CD4-positive, alpha-beta T cell treated with Interleukin-17A for 4 hours (primary cell): ENCODE measurements at places on chromosomes 7 and 10.

- no peak for DNase-seq
These were observed 3.3 kb downstream of the RADIL start for GRCh38 chr7:4880218-4880617.

DNA sequence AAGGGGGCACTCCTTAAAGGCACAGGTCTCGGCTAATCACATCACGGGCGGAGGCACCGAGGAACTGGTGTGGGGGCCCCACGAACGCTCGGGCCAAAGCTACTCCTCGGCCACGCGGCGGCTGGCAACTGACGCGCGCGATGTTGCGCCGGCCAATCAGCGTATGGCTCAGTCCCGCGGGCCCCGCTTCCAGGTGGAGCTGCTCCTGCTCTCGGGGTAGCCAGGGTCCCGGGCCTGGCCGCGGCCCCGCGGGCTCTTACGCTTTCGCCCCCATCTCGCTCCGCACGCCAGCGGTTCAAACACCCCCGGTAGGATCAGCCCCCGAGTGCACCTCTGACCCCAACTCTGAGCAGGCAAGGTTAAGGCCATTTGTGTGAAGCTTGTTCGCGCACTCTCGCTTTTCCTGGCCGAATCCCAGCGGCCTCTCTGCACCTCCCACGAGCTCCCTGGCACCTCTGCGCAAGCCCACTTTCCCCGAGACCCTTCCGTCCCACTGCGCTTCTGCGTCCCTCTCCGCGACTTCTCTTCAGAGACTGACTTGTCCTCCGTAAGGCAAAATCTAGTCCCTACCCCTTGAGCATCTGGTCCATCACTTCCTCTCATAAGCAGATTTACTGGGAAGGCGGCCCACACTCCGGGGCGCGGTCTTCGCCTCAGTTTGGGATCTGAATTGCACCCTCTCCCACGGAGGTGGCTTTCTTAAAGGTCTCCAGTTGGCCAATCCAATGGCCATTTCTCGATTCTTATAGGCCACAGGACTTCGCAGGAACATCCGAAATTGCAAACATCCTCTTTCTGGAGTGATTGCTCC, 200.9 kb upstream of the TBX20 start:
- no peak for DNase-seq

DNA sequence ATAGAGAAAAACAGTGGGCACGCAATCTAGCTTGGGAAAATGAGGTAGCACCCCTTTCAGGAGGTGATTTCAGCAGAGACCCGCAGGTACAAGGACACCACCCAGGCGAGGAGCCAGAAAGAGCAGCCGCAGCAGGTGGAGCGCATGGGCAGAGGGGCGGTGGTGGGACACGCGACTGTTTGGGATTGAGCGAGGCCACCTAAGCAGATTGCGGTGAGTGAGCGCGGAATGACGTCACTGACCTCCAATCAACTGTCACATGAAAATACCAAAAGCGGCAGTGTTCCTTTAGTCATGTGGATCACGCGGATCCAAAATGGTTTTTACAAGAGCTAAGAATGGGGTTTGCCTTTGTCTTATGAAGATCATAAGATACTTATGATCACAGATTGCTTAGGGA, 40.2 kb upstream of the SLC26A3 start:
- no peak for DNase-seq

DNA sequence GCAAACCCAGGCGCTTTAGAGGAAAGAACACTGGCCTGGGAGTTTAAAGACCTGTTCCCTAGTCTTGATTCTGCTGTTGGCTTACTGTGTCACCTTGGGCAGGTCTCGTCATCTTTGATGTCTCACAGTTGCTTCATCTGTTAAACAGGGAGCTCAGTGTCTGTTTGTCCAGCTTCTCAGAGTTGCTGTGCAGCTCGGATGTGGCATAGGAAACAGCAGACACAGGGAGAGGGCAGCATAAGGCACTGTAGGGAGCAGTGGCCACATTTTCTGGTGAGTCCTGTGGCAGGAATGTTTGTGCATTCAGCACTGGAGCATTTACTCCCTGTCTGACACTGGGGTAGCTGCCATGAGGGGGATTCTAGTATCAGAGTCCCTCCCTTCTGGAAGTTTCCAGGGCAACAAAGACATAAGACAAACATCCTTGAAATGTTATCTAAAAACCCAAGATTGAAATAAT, 2.0 kb downstream of the REPIN1 start:
- DNase-seq, result no peak

- DNase-seq, result no peak
These were observed 310.1 kb downstream of the PTPRN2 start for GRCh38 chr7:158277219-158278141.

GRCh38 chr7:153470004-153470671, 582.1 kb upstream of the DPP6 start:
- DNase-seq, result no peak

DNA sequence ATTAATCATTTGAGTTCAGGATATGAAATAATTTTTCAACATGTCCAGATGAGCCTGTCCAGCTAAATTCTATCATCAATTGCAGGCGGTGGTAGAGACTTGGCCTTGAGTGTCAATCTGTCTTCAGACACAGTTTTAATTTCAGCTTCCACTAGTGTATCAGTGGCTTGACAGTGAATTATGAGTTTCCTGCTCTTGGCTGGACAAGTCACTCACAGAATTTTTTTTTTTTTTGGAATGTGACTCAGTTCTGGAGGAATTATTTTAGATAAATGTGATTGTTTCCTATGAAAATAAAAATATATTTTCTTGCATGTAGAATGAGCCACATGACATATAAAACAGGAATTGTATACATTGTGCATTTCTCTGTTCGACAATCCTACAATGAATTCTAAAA, 319.9 kb upstream of the AKR1E2 start:
- DNase-seq, result no peak

GRCh38 chr7:78543976-78544375, 745.4 kb downstream of the PHTF2 start:
- no peak for DNase-seq

- DNase-seq, result no peak
These were observed 18.4 kb upstream of the CALN1 start for GRCh38 chr7:72430531-72430930.

GRCh38 chr10:59831658-59832503, 74.5 kb downstream of the CCDC6 start:
- DNase-seq, result no peak

DNA sequence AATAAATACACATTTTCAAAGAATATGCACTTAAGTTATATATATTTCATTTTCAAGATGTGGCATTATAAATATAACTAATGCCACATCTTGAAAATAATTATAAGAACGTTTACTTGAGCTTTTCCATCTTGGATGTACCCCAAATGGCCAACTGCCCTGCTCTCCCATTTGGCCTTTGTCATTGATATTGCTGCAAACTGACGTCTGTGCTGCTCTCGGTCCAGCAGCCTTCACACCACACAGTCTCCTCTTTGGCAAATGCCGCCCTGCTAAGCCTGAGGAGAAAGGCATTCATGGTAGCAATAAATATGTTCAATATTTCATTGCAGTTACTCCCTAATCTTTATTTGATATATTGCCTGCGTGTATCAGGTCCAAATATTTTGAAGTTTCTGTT, 384.6 kb upstream of the ADARB2 start:
- DNase-seq, result no peak

DNA sequence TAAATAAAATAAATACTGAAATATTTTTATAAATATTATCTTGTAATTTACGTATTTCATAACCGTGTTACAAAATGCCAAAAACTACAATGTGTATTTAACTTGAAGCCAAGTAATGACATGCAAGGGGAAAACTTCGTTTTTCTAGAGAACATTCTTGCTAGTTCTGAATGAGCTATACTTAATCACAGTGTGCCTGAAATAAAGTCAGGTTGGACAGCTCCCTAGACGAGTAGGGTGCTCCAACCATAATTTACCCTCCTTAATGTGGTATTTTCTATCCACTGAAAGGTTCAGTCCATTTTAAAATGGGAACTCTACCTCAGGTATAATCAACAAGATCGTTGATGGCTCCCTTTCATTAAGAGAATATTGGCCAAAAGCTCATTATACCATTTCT, 194.5 kb upstream of the AHR start:
- no peak for DNase-seq

GRCh38 chr10:63558132-63558784, 37.1 kb downstream of the REEP3 start:
- DNase-seq, result no peak

DNA sequence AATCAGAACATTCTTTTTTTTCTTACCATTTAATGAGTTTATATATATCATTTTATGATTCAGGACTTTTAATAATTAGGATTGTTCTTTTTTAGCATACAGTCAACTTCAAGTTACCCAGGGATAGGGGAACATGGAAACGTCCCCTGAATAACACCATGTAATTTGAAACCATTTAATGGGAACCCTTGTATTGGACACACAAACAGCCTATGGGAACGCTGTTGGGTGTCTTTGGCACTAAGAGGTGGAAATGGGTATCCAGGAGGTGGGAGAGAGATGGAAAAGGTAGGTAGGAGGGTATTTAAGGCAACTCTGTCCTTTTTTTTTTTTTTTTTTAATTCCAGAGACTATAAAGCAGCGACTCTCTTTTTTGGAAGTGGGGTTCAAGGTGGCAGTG, 2.6 kb downstream of the LUC7L2 start:
- DNase-seq, result no peak

DNA sequence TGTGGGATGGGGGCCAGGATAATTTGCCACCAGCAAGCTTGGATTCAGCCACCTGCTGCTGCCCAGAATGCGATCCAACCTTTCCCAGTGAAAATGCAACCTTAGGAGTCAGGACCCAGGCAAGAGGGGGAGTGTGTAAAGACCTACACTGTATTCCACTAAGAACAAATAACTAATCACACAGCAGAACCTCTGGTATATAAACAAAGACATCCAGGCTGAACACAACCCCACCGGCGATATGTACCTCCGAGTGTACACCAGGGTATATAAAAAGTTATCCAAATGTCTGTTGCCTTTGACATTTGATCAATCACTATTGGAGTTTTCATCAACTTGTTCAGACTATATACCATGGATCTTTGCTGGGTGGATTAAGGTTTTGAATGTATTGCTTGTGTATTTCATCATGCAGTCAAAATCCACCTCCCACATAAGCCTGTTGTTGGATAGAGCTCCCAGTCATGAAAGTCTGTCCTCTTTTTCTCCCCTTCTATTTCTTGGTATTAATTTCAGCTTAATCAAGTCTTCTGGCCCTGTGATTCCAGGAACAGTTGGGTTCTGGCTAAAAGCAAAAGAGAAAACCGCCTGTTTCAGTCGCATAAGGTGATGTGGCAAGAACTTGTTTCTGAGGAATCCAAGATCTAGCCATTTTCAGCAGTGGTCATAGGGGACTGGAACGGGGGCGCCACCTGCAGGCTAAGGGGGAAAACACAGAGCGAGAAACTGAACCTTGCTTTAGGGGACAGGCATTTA, 290.7 kb downstream of the CCDC3 start:
- DNase-seq, result peak; percentile 77

DNA sequence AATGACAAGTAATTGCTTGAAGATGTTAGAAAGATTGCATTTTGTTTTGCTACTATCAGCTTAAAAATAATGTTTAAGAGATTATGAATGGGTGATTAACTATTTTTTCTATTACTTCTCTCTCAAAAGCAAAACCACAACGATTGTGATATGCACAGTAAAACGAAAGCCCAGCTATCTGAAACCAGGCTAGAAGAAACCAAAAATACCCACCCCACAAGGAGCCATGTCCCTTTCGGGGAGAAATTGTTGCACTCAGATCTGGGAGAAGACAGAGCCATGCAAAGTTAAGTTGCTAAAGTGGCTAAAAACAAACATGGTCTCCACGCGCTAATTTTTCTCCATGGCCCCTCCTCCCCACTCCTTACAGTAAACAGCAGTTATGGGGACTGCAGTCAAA, 173.6 kb downstream of the RPS24 start:
- DNase-seq, result no peak

- DNase-seq, result no peak
These were observed 159.5 kb upstream of the ZMIZ1 start for GRCh38 chr10:78909221-78909620.

DNA sequence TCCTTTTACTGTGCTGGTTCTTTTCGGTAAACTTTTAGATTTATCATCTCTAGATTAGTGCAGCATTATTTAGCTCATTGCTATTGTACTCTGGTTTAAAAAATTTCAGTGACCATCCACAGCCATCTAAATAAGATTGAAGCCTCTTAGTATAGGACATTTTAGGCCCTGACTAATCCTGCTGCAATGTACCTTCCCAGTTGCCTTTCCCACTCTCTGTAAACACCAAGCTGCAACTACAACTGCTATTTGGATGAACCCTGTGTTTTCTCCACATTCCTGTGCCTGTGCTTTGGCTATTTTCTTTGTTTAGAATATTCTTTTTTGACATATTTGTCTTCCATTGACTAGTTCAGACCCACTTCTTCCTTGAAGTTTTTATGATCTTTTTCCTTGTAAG, 314.6 kb downstream of the AUTS2 start:
- no peak for DNase-seq

GRCh38 chr10:89537364-89537763, 2.0 kb upstream of the SLC16A12 start:
- no peak for DNase-seq

GRCh38 chr7:29871787-29872398, 65.6 kb downstream of the WIPF3 start:
- no peak for DNase-seq

DNA sequence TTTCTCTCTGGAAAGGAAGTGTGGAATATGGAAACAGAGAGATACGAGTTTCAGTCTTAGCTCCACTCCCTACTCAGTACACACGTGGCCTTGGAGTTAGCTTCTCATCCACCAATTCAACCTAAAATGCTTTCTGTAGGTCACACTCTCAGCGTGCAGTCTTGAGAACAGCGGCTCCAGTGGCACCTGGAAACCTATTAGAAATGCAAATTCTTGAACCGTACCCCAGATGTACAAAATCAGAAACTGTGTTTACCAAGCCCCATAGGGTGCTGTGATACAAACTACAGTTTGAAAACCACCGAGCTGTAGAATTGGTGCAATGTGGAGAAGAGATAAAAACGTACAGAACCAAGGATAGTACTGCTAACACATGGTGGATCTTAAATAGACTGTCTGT, 91.1 kb upstream of the SP4 start:
- DNase-seq, result no peak

GRCh38 chr10:104686829-104687228, 45.7 kb downstream of the SORCS3 start:
- DNase-seq, result no peak

DNA sequence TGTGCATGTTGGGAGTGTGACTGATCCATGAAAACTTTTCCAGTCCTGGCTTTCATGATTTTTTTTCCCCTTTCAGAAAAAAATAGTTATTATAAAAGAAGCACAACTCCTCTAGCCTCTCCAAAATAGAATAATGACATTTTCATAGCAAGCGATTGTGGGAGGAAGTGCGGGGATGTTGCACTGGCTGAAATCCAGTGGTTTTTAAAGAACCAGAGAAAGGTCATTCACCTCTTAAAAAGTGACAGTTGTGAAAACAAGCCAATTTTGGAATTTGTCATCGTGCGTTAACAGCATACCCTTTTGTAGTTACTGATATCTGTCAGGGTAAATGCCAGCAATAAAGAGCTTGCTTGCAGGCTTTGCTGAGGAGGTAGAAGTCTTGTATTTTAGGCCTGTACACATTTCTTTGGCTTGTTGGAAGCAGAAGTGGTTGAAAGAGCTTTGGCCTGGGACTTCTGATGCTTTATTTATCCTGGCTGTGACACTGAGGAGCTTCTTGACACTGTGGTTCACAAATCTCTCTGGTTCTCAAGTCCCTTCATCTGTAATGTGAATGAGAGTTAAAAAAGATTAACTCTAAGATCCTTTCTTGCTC, 545.9 kb downstream of the REEP3 start:
- no peak for DNase-seq

GRCh38 chr7:29243910-29244655, 49.5 kb downstream of the CHN2 start:
- DNase-seq, result no peak
